ENCODE measurements at places on chromosomes 6 and 20.

GRCh38 chr20:57244627-57245214 lies 21.7 kb downstream of the BMP7 start:
- DNase-seq: no peak

DNA sequence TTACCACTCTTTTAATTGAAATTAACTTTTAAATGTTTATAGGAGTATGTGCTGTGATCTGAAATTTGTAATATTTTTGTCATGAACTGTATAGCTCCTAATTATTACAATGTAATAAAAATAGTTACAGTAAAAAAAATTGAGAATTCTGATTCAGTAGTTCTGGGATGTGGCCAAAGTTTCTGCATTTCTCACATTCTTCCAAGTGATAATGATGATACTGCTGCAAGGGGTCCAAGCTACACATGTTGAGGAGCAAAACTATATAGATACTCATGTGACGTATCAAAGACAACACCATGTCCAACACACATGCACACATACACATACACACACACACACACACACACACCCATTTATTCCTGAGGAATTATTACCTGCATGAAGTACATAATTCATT lies 71.0 kb upstream of the FAM83B start:
- DNase-seq: no peak

DNA sequence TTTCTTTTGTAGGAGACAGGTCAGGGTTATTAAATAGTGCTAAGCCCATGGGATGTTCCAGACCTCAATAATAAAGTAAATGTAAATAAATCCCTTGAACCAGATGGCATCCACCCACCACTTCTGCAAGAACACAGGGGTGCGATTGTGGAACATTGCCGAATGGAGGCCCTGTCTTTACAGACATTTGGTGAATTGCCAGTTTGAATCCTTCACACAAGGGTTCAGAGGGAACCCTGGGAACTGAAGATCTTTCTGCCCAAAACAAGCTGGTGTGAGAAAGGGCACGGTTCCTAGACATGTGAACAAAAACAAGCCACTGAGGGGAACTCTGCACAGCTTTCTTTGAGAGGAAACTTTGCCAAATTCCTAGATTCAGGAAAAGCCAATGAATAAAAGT lies 30.2 kb upstream of the RNF8 start:
- DNase-seq: no peak

DNA sequence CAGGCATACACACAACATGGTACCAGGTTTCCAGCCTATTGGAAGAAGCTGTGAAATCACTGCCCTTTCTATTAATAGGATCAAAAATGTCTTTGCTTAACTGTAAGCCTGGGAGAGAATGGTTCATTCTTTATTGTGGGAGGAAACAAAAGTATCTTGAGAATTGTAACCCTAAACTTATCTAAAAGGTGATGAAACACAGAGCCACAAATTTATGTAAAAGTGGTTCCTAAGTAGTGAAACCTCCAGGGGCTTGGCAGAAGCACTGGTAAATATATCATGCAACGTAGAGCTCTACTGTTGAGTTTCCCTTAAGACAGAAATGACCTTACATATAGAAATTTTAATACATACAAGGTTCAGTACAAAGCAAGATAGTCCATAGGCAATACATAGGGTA lies 17.2 kb upstream of the NOX3 start:
- no peak for DNase-seq

- no peak for DNase-seq
These were observed 642 bp downstream of the EEF1A2 start for GRCh38 chr20:63497946-63498935.

DNA sequence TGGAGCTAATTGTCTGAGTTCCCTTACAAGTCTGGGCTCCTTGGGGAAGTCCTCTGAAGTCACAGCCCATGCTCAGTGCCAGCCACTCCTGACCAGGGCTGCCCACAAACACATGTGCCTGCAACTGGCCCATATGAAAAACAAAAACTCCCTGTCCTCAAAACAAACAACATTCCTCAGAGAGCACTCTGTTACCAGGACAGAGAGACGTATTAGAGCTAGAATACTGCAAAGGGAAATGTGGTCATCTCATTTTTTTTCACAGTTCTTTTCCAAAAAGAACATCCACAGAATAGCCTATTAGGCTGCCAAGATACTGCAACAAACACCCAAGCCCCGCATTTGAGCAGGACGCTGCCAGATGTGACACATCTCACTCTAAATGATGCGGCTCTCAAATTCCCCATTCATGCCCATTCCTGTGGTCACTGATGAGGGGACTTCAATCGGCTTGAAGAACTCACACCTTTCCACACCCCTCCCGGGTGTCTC lies 71.1 kb downstream of the SLC22A23 start:
- no peak for DNase-seq

DNA sequence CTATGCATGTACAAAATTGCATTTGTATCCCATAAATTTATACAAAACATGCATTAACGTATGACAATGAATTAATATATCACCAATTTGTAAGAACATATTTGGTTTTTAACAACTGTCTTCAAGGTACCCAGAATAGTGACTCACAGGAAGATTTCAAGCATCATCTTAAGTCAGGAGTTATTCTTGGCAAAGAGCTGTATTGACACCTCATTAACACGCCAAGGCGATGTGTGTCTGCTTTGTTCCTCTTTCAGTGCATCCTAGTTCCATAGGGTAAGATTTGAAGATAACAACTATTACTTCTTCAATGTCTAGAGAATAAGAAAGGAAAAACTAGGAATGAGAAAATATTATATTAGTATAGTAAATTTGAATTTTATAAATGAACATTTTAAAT lies 35.8 kb upstream of the TPD52L1 start:
- no peak for DNase-seq
